ENCODE measurements at places on chromosomes 3 and 15. TPM values are rescaled to one million over a fixed set of nuclear protein-coding genes. Genes with fewer than 3 reads are reported as not detected.

The RAB6B gene
- 2.3 TPM for polyA plus RNA-seq

The PRSS50 gene
- not detected for polyA plus RNA-seq

DNA sequence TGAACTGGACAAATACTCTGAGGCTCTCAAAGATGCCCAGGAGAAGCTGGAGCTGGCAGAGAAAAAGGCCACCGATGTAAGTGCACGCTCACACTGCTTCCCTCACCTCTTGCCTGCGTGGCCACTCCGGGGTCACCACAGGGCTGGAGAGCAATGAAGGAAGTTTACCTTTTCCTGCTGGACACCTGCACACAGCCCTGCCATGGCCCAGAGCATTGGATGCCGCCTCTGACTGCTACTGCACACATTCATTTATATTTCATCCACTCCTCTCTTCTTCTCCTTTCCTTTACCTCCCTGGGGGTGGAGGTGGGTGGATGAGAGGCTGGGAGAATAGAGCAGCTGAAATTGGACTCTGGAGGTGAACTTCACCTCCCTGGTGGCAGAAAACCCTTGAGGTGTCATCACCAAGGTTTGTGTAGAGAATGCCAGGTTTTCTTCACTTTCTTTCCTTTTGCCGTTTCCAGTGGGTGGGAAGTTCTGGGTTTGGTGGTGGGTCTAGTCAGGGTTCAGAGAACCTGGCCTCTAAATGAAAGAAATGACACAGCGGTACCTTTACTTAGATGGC lies 1.6 kb downstream of the TPM1 start:
- DNase-seq = no peak

- DNase-seq = no peak
These were observed 124.4 kb downstream of the FAM43A start for GRCh38 chr3:194810076-194810475.

DNA sequence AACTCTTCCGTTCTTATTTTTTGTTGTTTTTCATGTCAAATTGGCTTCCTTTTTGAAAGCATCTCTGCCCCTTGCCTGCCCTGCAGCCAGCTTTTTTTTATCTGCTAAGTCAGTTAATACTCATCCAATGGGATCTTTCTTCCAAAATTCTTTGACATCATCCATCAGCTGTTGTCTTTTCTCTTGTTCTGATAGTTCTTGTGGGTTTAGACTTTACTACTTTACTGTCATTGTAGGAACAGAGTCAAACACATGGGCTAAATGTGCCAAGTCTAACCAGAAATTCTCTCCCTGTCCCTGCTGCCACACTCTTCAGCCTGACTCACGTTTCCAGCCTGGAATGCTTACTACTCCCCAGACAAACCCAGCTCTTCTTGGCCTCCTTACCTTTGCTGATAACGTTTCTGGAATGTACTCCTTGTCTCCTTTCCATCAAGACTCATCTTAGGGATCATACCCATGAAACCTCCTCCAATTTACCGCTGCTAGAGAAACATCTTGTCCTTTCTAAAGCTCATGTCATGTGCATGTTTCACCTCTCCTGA lies 10.7 kb upstream of the VPS8 start:
- DNase-seq = no peak
